ENCODE measurements at places on chromosomes 7 and 10.

DNA sequence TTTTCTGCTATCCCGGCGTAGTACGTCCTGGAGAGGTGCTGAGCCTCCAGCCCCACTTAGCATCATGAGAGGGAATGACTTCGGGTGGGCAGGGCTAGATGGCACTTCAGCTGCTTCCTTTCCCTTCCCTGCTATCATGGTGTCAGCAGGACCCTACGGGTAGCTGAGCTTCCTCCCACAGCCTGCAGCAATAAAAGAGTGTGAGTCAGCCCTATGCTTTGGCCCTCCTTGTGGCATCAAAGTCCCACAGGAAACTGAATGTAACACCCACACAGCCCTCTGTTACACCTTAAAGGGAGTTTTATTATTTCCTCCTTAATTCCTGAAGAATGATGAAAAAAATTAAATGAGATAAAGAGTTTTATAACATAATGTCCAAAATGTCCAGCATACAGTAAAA, 458.1 kb downstream of the RPS24 start:
- DNase-seq: no peak

GRCh38 chr7:40747856-40748255, 613.1 kb downstream of the SUGCT start:
- no peak for DNase-seq

- no peak for DNase-seq
Observed at GRCh38 chr7:147992698-147993097, 597.9 kb upstream of the C7orf33 start.

- no peak for DNase-seq
Observed at GRCh38 chr10:102611514-102612087, 32.7 kb upstream of the TRIM8 start.

DNA sequence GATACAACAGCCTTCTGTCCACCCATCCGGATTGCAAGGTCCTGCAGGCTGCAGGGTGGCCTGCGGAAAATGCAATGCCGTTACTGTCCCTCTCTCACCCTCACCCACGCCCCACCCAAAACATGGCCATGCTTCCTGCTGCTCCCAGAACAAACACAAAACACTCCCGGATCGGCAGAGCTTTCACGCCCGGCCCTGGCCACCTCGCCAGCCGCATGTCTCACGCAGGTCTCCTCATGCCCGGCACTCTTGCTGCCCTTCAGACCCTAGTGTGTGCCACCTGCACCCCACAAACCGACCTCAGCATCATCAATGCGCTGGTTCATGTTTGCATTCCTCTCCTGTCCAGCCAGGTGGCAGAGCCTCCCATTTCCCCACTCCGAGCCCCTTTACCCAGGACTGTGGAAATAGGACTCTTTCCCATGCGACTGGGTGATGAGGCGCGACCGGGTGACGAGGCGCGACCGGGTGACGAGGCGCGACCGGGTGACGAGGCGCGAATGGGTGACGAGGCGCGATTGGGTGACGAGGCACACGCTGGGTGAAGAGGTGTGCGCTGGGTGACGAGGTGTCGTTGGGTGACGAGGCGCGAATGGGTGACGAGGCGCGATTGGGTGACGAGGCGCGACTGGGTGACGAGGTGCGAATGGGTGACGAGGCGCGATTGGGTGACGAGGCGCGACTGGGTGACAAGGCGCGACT, 8.9 kb upstream of the NOM1 start:
- no peak for DNase-seq

- DNase-seq: no peak
Observed at GRCh38 chr10:111879969-111880368, 303.6 kb downstream of the GPAM start.

GRCh38 chr7:32871624-32872371, 19.8 kb downstream of the KBTBD2 start:
- no peak for DNase-seq

DNA sequence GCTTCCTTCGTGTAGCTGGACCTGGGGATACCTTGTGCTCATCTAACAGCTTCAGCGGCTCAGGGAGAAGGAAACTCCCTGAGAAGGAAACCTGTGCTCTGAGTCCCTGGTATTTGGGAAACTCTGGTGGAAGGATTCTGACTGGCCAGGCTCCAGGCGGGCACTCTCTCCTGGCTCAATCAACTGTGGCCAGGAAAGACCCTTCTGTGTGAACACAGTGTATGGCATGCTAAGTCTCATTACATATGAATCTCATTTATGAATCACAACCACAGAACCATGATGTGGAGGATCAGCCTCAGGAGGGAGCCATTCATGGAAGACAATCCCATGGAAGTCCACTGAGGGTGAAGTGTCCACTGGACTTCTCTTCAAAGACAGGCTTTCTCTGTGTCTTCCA, 20.9 kb downstream of the NPS start:
- no peak for DNase-seq

DNA sequence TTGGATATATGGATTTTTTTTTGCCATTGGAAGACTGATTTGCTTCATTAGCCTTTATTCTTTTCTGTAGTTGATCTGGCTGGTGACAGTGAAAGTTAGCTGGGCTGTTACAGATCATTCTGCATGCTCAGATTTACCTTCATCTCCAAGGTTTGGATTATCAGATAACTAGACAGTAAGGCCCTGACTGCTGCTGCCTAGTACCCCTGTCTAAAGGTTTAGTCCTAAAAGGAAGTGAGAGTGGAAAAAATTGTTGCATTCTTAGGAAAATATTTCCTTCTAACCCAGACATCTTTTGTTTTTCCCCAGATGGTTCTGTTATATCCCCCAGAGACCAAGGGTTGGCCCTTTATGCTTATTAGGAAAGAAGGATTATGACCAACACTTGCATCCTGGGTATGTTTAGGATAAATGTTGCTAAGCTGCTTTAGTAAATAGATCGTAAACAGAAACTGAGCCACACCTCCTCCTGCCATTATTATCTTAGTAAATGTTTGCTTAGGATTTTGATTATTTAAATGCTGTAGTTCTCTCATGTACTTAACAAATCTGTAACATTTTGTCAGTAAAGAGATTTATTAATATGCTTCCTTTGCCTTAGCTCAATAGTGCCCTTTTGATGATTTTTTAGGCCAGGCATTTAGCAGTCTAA, 44.4 kb downstream of the MCU start:
- DNase-seq: no peak

DNA sequence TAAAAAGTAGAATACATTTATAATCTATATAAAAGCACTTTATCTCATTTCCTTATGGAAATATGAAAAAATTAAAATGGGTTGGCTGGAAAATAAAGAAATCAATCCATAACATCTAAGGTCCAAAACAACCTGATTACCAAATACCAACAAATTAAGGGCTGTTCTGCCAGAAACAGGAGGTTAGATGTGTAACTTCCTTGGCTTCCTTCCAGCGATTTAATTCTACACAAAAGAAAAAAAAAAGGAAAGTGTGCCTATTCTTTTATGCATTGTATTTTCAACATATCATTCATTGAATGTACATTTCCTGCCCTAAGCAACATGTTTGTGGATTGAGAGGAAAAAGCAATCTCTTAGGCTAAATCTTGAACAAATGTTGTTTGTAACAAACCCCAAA, 36.2 kb upstream of the USP6NL start:
- DNase-seq: no peak

DNA sequence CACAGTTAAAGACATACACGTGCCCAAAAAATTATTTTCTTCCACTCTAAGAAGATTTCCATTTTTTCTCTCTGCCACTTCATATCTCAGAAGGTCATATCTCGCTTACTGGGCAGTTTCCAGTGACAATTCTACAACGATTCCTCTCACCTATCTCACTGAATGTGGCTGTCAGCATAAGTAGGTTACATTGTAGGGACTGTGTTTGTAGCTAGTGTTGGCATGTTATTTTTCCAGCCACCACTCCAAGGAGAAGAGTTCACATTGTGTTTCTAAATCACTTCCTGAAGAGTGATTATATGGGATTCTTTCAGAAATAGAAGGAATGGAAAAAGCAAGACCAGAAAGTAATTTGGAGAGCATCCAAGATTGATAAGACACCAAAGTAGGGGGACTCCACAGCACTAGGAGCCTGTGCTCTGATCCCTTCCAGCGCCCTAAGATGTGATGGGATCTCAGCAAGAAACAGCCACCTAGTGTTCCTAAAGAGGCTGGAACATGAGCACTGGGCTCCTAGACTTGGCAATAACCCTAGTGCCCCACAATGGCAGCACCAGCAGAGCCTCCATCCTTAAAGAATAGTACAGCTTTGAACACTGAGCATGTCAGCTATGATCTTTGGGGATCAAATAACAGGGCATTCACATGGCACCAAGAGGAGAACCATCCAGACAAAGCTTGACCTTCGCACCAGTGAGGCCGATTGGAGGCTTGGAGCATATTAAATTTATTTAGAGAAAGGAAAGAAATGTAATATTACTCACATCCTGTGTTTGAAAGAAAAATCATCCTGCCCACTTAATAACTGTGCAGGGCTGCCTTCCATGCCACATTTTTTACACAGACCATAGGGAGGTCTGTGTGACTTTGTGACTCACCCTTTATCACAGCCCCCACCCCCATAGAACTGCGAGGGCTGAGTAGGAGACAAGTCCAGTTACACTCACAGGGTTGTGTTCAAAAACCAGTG, 51.8 kb downstream of the CAV1 start:
- DNase-seq: no peak

DNA sequence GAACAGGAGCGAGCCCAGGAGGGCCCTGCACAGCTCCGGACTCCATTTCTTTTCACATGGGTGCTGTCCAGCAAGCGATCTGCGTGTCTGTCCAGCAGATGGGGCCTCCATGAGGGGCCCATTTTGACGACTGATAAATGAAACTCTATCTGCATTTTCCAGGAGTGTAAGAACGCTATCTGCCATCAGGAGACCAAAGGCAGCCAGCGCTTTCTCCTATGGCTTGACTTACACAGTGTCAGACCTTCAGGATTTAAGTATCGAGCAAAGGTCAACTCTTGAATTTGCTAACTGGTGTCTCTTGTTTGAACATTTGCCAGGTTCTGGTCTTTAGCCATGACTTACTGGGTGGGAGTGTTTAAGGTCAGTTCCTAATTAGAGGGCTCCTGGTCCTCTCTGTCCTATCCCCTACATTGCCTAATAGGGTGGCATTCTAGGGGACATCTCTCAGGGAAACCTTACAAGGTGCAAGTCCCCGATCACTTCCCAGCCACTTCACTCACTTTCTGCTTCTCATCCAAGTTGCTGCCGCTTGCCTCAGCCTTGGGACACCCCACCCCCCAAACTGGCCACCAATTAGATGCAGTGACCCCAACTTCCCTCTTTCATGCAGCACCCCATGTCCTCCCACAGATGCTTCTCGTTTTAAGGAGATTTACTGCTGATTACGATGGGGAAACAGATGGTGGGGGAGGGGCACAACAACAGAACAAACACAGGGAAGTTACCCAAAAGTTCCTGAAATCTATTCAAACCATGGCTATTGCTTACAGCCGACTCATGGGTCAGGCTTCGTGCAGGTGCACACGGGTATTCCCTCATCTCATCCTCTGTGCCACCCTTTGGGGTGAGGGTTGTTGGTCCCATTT, 20.0 kb downstream of the VSIR start:
- no peak for DNase-seq

DNA sequence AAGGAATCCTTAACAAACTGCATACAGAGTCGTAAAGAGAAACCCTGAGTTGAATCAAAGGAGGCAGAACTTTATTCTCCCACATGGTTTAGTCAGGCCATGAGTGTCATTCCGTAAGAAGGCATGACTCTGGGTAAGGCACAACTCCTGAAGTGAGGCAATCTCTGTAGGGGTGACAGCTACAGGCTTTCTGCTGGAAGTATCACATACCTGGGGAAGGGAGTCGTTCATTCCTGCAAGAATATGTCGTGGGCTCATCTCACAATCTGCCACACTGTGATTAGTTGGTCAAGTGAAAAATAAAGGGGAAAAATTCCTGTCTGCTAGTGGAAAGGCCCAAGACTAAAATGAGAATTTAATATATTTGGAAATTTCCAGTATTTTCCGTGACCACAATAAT, 392.6 kb downstream of the POM121L12 start:
- DNase-seq: no peak

GRCh38 chr10:119761106-119761505, 35.3 kb downstream of the INPP5F start:
- DNase-seq: no peak

DNA sequence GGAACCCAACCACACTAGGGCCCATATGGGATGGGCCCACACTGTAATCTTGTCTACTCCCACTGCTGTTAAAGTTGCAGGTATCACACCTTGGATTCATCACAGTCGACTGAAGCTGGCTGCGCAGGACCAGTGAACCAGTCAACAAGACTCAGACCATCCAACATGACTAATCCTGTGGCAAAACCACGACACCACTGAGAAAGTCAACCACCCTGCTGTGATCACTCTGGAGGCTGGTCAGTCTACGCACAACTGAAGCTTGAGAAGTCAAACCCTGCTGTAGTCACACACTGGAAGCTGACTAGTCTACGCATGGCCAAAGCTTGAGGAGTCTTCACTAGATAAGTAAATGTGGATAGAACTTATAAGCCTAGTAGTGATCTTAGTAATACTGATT, 9.6 kb upstream of the CYREN start:
- DNase-seq: no peak

DNA sequence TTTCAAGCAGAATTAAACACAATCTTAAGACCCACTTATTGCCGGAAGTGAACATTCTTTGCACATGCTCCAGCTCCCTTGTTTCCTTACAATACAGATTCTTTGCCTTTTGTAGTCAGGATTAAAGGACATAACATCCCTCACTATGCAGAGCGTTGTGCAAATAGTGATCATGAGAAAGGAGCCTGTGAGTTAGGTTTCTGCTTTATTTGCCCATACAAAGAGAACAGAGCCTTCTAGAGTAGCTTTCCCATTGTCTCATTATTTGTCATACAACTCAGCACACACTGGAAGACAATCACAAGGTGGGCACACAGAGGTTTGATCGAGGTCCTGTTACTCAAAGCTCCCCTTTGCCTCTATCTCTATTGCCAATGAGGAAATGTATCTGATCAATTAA, 48.2 kb upstream of the WDR11 start:
- no peak for DNase-seq

GRCh38 chr10:78450807-78451485, 417.3 kb downstream of the RPS24 start:
- DNase-seq: no peak

GRCh38 chr7:100943693-100944092, 5.6 kb upstream of the MUC3A start:
- no peak for DNase-seq

- DNase-seq: no peak
Observed at GRCh38 chr10:53990799-53991238, 810.2 kb downstream of the PCDH15 start.

GRCh38 chr10:11746883-11747539, 4.8 kb downstream of the ECHDC3 start:
- DNase-seq: no peak

- no peak for DNase-seq
Observed at GRCh38 chr10:90136731-90137316, 435.4 kb downstream of the KIF20B start.

DNA sequence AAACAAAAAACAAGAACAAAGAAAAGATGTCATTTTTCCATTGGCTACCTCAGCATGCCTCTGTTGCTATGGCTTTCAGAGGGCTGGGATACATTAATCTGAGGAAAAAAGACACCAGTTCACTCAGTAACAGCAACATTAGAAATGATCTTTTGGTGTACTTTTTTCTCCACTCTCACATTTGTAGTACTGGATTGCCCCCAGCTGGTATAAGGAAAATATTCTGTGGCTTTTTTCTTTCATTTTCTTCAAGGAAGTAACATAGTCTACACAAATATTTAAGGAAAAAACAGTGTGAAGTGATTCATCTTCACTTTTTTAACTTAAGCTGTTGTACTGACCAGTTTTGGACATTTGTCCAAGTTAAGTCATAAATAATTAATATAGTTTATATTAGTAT, 482.3 kb downstream of the SORCS1 start:
- no peak for DNase-seq

GRCh38 chr7:97017192-97018125, 7.2 kb downstream of the DLX5 start:
- DNase-seq: no peak

GRCh38 chr7:151372612-151373265, 31.1 kb downstream of the NUB1 start:
- DNase-seq: no peak
